ENCODE measurements at places on chromosomes 11 and 22.

DNA sequence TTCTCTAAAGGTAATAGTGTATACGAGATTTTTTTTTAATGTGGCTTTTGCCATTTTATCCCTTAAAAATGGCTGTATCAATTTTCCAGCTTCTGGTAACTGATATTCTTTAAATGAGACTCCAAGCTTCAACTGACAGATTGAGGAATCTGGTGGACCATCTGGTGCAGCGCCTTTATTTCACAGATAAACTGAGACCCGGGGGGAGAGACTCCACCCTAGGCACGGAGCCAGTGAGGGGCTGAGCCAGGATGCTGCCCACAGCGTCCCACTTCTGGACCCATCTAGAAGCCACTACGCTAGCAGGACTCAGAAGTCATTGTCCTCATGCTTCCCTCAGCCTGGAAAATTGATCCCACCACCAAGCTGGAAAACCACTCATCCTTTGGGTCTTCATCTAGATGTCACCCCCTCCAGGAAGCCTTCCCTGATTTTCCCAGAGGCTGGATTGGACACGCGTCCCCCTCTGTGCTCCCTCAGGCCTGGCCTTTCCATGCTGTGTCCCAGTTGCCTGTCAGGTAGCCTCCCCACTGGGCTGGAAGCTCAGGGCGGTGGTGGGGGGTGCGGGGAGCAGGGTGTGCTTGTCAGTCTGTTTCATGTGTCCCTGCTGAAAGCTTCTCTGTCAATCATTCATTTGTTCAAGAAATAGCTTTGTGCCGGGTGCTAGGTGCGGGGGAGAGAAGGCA is 12.3 kb upstream of the CD5 start:
- DNase-seq: no peak

DNA sequence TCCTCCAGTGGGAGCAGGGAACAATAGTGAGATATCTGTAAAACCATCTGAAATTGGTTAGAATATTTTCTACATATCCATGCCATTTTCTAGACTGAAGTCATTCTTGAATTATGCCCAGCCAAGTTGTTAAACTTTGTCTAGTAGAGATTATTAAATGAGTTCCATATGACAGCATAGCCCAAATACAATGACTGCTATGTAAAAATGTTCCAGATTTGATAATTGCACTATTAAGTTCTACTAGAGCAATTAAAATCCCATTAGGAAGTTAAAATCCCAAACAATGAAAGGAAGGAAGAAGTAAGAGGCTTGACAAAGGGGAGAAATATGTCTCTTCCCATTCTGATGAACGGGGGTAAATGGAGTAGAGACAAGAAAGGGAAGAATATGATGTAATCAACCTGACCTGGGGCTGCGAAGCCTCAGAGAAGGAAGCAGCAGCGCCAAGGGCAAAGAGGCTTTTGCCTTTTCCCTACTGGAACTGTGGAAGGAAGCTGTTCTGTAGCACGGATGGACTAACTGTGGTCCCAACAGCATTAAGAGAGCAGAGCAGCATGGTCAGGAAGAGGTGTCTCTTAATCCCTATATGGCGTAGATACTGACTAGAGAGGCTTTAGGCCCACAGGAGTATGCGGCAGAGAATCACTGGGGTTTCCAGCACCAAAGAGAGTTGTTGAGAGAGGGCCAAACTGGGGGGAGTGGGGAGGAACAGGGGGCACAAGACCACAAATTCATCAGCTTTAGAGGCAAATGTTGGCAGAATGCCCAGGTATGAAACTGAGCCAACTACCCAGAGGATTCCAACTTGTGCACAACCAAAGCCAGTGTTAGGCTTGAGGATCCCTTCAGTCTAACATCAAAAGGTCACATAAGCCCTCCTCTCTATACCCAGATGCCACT is 26.7 kb downstream of the RRP8 start:
- no peak for DNase-seq

DNA sequence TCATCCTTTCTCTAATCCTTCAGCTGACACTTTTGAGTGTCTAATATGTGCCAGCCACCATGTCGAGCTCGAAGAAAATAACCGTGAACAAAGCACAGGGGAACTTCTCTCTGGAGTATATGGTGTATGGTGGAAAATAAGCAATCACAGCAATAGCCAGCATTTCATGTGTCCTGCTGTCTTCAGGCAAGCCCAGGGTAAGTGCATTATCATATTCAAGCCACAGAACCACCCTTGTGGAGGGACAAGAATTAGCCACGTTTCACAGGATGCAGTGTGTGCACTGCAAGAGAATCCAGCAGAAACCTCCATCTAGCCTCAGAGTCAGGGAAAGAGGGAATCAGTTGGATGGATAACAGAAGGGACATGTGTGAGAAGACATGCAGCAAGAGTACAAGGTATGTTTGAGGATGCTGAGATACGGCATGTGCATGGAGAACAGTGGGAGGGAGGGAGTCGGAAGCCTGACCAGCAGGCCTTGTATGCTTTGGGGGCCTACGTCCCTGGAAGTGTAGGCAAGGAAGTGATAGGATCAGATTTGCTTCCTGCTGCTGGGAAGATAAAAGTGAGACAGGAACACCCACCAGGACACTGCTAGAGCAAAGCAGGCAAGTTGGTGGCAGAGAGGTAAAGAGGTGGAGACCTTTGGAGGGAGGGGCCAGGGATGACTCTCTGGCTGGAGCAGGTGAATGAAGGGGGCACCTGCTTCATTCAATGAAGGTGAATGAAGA is 14.7 kb upstream of the GNAZ start:
- no peak for DNase-seq

- no peak for DNase-seq
Measured at GRCh38 chr22:45223304-45224117, 17.2 kb downstream of the KIAA0930 start.

- DNase-seq: no peak
Measured at GRCh38 chr11:47628026-47628425, 14.3 kb downstream of the MTCH2 start.

DNA sequence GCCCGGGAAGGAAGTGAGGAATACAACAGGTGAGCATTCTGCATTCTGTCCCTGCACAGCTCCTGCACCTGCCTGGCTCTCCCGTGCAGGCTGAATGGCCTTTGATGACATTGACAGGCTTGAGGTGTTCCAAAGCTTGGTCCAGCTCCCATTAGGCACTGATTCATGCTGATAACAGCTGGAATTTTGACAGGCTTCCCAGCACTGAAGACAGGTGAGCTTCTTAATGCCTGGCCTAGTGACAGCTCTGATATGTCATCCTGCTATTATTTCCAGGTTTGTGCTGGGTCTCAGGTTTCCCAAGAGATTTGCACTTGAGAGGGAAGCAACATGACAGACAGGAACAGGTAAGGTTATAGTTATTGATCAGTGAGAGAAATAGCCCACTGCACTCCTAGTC is 58.0 kb upstream of the MTNR1B start:
- no peak for DNase-seq

- no peak for DNase-seq
Measured at GRCh38 chr11:103794262-103794661, 242.2 kb upstream of the DDI1 start.

DNA sequence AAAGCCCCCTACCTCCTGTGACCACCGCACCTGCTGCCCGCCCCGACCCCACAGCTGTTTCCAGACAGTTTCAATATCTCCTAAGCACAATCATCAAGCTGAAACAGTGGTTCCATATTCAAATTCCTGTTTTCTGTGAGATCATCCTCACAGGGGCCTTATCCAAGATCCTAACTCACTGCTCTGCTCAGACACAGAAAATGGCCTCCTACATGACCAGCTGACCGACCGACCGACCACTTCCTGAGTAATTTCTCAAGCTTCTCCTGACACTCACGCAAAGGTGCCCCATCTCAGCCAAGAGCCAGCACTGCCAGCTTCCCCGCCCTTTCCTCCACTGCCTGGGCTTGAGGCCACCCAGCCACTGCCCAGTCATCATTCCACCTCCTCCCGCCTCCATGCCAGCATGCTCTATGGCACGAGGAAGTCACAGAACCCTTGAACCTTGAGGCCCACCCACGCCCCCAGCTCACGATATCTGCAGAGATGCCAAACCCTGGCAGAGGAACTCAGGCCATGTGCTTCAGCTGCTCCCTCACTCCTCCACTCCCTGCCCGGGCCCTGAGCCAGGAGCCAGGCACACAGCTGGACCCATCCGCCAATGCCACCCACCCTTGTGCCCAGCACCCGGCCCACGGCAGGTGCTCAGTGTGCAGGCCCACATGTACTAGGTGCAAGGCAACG is 14.0 kb downstream of the KIAA0930 start:
- no peak for DNase-seq

- DNase-seq: no peak
Measured at GRCh38 chr11:63775191-63775590, 6.6 kb upstream of the ZFTA start.

DNA sequence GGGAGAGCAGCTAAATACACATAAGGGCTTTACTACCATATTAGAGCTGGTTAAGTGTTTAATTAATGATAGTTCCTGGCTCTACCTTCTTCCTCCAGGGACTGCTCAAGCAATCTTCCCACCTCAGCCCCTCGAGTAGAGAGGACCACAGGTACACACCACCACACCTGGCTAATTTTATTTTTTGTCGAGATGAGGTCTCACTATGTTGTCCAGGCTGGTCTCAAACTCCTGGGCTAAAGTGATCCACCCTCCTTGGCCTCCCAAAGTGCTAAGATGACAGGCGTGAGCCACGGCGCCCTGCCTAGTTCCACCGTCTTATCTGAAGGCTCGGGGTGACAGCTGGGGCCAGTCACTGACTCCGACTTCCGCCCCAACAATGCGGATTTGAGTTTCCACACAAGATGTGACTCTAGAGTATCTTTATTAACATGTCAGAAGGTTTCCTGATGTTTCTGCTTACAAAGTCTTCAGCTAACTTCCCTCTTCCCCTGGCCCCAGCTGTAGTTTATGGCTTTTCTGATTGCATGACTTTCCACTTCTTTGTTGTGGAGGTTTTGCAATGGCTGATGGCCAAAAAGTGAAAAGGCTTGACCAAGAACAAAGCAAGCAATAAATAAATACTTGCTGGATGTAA is 16.8 kb downstream of the TPST2 start:
- no peak for DNase-seq

- no peak for DNase-seq
Measured at GRCh38 chr11:71994786-71995185, 3.9 kb upstream of the IL18BP start.

DNA sequence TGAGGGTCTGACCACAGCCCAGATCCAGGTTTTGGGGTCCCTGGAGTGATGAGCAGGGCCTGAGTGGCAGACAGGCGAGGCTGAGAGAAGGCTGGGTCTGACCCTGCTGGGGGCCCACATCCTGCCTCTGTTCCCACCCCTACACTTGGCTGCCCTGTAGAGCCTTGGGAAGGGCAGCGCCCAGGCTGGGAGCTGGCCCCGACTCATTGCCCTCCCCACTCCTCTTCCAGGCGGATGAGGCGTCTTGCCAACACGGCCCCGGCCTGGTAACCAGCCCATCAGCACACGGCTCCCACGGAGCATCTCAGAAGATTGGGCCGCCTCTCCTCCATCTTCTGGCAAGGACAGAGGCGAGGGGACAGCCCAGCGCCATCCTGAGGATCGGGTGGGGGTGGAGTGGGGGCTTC is 4.9 kb downstream of the DERL3 start:
- no peak for DNase-seq

GRCh38 chr11:3128356-3129180 is 36.5 kb downstream of the OSBPL5 start:
- DNase-seq: no peak

GRCh38 chr11:4071914-4072313 is 22.7 kb upstream of the RRM1 start:
- no peak for DNase-seq

Measured in T-helper 2 cell (primary cell).